ENCODE measurements at places on chromosomes 3 and 15.

DNA sequence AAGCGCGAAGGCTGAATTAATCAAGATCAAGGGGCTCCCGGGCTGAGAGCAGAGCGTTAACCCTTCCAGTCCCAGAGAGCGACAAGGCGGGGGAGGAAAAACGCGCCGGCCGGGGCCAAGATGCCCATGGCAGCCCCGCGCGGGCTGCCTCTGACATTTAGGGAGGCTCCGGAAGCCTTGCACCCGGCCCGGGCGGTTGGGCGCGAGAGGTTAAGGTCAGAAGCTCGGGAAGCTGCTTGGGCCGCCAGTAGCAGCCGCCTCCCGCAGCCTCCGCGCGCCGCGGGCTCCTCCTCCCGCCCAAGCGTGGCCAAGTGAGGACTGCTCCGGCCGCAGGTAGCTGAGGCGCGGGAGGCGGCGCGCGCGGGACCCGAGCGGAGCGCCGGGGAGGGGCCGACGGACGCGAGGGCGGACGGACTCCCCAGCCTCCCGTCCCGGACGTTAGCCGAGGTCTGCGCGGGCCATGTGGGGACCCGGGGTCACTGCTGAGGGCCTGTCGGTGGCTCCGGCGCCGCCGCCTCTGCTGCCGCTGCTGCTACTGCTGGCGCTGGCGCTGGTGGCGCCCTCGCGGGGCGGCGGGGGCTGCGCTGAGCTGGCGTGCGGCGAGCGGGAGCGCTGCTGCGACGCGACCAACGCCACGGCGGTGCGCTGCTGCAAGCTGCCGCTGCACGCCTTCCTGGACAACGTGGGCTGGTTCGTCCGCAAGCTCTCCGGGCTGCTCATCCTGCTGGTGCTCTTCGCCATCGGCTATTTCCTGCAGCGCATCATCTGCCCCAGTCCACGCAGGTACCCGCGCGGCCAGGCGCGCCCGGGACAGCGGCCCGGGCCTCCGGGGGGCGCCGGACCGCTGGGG lies at the start of gene C3orf80:
C3orf80 (plus strand) TSS at position 247 of the 850 bp plus-strand sequence; CDS start at position 461, 214 bp downstream.
- DNase-seq: peak; percentile 68

- no peak for DNase-seq
Observed at GRCh38 chr3:15602146-15602536, 596 bp downstream of the BTD start.

GRCh38 chr3:167938516-167938915 lies 157.2 kb downstream of the GOLIM4 start:
- no peak for DNase-seq

GRCh38 chr3:152769523-152769922 lies 65.4 kb upstream of the P2RY1 start:
- DNase-seq: no peak

DNA sequence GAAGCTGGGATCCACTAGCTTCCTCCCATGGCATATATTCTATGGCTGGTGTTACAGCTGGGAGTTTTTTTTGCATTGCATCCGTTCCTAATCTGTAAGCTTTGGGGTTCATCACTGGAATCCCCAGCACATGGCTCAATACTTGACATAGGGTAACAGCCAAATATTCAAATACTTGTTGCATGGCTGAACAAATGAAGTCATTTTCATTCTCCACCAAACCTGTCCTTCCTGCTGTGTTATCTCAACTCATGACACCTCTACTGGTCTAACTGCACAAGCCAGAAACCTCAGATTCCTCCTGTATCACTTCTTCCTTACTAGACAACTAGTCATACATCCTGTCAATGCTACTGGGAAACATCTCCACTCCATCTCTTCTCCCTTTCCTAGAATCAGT lies 43.4 kb downstream of the ST3GAL6 start:
- DNase-seq: no peak

GRCh38 chr15:58694641-58695398 lies 54.7 kb downstream of the ADAM10 start:
- no peak for DNase-seq

- DNase-seq: no peak
Observed at GRCh38 chr3:99246010-99246654, 344.6 kb upstream of the DCBLD2 start.

Data from NCI-H774 (cell line).